ENCODE measurements at places on chromosomes 12 and 14.

GRCh38 chr14:74085828-74086227 is 1.1 kb downstream of the LIN52 start:
- no peak for DNase-seq

DNA sequence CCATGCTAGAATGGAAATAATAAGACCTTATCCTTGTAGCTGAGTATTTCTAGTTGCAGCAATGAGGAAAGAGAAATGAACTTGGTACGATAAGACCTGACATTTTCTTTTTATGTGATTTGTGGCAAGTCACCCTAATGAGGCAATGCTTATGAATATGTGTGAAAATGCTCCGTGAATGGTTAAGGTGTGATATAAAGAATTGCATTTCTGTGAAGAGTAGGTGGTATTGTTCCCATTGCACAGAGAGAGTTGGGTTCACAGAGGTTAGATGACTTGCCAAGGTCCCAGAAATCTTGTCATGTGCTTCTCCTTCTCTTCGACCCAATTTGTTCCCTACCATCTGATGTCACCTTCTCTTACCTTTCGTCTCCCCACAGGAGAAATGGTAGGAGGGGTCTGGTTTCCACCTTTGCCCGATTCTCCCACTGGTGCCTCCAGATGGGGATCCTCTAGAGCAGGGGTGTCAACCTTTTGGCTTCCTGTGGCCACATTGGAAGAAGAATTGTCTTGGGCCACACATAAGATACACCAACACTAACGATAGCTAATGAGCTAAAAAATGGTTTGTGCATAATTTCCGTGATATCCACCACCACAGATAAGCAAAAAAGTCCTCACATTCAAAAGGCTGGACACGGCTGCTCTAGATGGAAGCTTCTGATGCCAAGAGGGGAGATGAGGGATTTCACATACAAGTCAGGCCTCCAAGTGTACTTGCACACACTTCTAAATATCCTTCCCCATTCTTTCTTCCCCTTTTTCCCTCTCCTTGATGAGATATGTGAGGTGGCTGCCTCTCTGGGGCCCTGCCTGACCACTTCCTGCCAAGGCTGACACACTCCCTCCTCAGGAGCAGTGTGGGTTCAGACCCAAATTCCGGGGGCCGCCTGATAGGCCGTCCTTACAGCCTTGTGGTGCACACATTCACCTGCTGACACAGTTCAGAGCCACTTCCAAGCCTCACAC is 96.1 kb downstream of the PLXNC1 start:
- DNase-seq, result no peak

DNA sequence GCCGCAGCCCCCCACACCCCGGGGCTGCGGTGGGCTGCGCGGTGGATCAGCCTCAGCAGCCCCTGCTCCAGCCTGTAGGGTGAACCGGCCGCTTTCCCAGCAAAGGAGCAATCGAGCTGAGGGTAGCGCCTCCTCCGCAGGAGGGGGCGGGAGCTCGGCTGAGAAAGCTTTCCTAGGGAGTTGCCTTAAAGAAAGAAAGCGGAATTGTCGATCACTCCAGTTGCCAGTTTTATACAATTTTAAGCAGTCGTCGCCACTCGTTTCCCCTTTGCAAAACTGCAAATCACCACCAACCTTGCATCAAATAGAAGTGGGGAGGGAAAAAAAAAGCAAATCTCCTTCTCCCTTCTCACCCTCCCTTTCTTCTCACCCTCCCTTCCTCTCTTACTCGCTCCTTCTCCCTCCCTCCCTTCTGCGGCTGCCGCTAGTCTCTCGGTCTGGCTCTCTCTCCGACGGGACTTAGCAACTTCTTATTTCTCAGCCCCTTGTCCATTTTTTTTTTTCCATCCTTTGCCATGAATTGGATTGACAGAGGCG is at the start of gene PDE3A:
PDE3A (plus strand) TSS at position 424 of the 537 bp plus-strand sequence. CDS start 748 bp downstream, outside the sequence.
- DNase-seq, result no peak

DNA sequence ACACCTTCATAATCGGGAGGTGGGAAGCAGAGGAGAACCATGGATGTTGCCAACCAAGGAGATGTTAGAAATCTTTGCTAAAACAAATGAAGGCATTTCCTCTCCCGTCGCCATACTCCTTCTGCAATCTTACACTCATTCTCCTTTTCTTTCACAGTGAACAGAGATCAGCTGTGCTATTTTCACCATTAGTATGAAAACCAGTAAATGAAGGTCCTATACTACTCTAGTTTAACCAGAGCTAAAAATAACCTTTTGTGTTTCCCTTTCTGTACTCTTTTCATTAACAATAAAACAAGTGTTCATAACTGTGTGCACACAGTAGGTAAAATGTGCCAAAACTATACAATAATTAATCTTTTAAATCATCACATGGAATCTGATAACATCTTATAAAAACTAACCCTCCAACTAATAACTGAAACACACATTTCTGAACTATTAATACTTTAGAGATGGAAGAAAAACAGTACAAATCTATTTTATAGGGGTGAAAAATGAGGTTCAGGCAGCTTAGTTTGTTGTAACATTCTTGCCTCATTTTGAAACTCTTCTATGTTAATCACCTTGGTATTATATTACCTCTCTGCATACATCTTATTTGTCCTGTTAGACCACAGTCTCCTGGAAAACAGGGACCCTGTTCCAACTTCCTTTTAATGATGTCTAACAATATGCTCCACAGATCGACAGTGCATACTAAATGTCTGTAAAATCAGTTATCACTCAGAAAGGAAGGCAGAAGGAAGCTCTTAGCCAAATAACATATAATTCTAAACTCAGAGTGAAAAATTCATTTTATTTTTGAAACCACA is 69.5 kb downstream of the SPPL3 start:
- no peak for DNase-seq

- no peak for DNase-seq
Observed at GRCh38 chr12:109482894-109483293, 5.5 kb downstream of the UBE3B start.

GRCh38 chr12:29589851-29590250 is 92.4 kb upstream of the OVCH1 start:
- DNase-seq, result no peak

DNA sequence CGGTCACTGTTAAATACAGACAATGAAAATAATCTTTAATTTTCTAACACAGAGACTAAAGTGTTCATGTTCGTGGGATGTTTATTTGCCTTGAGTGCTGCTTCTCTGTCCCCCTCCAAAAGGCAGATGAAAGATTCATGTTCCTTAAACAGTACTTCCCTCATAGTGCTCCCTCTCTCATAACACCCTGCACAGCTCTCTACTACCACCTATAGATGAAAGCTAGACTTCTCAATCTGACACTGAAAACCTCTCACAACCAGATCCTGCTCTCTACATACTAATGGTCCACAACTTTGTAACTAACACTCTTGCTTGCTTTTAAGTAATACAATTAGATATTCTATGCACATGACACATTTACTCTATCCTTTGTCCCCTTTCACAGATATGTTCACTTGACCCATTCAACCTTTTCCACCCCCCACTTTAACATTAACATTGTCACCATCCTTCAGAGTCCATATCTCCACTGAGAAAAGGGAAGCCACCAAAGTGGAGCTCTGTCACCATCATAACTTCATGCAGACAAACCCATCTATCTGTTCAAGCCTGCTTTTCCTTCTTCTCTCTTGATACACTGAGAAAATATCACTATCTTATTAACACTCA is 266.4 kb upstream of the USP15 start:
- no peak for DNase-seq

DNA sequence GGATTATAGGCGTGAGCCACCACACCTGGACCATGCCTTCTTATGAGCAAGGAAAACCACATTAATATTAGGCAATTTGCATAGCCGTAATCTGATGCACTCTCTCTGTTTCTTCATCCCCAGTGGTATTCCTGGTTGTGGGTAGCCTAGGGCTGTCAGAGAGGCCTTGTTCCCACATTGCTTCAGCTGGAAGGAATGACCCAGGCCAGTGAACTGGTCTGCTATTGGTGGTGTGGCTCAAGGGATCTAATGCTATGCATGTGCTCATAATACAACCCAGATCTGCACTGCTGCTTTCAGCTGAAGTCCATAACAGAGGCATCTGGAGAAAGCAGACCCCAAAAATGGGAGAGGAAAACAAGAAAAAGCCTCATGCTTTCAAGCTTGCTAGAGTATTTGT is 33.1 kb upstream of the G2E3 start:
- no peak for DNase-seq

GRCh38 chr12:109286652-109287051 is 22.4 kb downstream of the FOXN4 start:
- DNase-seq, result no peak

Data from stimulated activated CD4-positive, alpha-beta T cell treated with anti-CD3 and anti-CD28 coated beads, Interleukin-1b, Interleukin-23, amount 100 ng/mL, for 1 hour (primary cell).